Activated CD4-positive, CD25-positive, alpha-beta regulatory T cell (primary cell): ENCODE measurements at places on chromosomes 5 and 9.

DNA sequence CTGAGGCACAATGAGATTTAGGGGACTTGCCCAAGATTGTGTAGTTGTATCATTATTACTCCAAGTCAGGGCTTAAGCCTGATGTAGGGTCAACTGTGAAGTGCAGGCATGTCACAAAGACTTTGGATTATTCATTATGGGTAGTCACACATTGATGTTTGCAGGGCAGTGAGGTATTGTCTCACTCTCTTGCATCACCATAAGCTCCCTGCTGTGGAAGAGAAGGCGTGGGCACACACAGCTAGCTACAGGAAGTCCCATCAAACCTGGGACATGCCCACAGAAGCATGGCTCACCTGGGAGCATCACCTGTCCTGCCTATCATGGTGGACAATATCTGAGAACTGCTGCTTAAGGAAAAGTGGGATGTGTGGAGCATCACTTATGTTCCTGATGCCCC lies 42.1 kb downstream of the TMOD1 start:
- no peak for DNase-seq

- DNase-seq, result no peak
Measured at GRCh38 chr9:28423255-28423654, 850.0 kb upstream of the C9orf72 start.

GRCh38 chr5:135262364-135262763 lies 136.7 kb downstream of the MACROH2A1 start:
- DNase-seq, result no peak

GRCh38 chr5:37370550-37370863 lies 399 bp downstream of the NUP155 start:
- DNase-seq, result no peak

DNA sequence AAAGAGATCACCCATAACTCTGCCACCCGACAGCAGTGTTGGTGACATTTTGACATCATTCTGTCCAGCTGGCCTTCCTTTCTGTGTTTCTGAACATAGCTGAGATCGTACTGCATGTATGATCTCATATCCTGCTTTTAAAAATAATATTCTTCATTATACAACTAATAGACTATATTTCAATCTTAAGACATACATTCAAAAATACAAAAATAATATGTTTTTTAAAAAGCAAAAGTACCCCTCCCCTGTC lies 47.7 kb upstream of the RPL26L1 start:
- DNase-seq, result no peak

- DNase-seq, result no peak
Measured at GRCh38 chr5:45376417-45376816, 319.8 kb downstream of the HCN1 start.

GRCh38 chr9:87189006-87189405 lies 241.7 kb upstream of the GAS1 start:
- no peak for DNase-seq

- no peak for DNase-seq
Measured at GRCh38 chr5:159257007-159257406, 6.1 kb upstream of the UBLCP1 start.

DNA sequence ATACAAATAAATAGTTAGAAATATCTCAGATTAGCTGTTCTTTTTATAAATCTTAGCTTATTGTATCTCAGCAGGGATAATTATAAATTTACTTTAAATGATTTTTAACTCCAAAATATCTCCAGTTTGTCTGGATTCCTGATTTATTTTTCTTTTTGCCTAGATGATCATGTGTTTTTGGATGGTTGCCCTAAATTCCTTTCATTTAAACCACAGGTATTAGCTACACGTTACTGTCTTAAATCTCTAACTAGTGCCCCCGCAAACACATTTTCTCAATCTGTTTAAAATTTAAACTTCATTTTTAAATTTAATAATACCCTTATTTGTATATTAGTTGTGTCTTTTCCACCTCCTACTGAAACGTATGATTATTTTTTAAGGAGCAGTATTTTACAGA lies 5.6 kb downstream of the FER start:
- no peak for DNase-seq

GRCh38 chr9:70594386-70594944 lies 180.0 kb upstream of the KLF9 start:
- no peak for DNase-seq

GRCh38 chr5:134423376-134423775 lies 11.7 kb upstream of the CDKN2AIPNL start:
- DNase-seq, result no peak

- no peak for DNase-seq
Measured at GRCh38 chr5:29697785-29698414, 1495.6 kb upstream of the CDH6 start.

DNA sequence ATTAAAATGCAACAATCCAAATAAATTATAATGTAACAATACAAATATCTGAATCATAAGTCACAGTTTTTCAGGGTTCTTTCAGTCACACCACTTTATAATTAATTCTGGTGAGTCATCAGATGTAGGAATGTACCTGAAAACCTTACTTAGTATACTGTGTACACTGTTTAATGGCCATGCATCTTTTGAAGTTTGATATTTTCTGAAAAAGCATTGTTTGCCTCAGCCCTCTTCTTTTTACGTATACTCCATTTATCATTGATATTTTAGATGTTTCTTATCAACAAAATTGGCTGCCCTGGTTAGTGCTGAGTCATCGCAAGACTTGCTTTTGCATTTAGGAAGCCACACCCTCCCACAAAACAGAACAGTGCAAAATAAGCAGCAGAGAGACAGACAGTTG lies 218.6 kb downstream of the PJA2 start:
- no peak for DNase-seq

DNA sequence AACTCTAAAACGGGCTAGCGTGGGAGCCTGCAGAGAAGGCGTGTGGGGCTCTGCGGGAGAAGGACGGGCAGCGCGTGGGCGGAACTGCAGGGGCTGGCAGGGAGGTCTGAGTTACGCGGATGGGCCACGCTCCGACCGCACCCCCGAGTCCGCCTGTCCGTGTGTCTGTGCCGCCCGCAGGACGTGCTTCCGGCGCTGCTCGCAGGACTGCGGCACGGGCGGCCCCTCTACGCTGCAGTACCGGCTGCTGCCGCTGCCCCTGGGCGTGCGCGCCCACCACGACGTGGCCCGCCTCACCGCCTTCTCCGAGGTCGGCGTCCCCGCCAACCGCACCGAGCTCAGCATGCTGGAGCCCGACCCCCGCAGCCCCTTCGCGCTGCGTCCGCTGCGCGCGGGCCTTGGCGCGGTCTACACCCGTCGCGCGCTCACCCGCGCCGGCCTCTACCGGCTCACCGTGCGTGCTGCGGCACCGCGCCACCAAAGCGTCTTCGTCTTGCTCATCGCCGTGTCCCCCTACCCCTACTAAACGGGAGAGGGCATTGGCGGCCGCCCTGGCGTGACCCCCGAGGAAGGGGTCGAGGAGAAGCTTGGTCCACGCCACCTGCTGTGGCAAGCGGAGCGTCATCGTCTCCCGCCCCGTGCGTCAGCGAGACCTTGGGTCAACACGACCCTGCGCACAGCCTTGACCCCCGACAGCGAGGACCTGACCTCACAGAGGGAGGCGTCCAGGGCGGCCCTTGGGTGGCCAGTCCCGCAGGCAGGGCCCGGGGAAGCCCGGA lies 11.4 kb upstream of the ASS1 start:
- DNase-seq, result no peak

DNA sequence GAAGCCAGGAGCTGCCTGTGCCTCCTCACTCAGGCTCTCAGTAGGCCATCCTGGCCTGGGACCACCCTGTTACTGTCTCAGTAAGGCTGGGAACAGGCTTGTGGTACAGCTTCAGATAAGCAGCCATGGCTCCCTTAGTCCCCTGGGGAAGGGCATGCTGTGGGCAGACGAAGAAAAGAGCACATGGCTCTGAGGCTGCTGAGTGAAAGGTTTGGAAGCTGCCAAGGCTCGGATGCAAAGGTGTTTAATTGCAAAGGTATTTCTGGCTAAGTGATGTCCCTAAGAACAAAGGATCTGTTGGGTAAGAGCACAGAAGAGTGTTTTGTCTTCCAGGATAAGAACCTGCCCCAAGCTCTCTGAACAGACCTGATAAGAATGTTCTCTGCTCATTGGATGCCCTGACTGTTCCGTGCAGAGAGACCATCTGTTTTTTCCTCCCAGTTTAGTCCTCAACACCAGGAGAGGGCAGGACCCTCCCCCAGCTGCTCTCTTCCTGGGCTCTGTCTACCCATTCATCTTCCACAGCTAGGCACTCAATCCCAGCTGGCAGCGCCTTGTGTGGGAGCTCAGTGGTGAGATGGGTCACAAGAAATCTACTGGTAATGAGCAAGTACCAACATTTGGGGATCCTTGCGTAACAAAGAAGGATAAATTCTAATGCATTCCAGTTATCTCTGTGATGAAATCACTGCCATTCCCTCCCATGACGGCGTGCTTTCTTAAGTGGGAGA lies 17.7 kb downstream of the ANGPTL2 start:
- DNase-seq, result no peak

- no peak for DNase-seq
Measured at GRCh38 chr9:121700165-121700831, 48.9 kb downstream of the DAB2IP start.

GRCh38 chr9:135335691-135336181 lies 143.8 kb upstream of the PPP1R26 start:
- DNase-seq, result no peak

GRCh38 chr9:69141851-69142250 lies 32.2 kb upstream of the TJP2 start:
- DNase-seq, result no peak

DNA sequence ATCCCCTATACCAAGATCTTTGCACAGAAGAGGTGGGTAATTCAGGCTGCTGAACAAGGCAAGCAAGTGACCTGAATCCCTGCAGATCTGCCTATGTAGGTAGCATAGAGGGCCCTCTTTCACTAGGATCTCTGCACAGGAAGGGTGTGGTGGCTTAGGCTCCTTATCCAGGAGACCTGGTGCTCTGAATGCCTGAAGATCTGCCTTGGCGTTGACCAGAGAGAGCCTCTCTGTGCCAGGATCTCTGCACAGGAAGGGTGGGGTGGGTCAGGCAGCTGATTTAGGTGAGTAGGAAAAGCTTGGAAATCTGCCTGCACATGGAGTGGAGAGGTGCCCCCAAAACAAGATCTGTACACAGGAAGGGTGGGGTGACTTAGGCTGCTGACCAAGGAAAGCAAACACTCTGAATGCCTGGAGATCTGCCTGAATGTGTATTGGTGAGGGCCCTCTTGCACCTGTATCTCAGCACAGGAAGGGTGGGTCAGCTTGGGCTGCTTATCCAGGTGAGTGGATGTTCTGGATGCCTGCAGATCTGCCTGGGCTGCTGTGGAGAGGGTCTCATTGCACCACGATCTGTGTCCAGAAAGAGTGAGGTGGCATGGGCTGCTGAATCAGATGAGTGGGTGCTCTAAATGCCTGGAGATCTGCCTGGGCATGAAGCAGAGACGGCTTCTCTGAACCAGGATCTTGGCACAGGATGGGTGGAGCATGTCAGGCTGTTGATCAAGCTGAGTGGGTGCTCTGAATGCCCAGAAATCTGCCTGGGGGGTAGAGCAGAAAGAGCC lies 365.9 kb downstream of the DMAC1 start:
- DNase-seq, result no peak

DNA sequence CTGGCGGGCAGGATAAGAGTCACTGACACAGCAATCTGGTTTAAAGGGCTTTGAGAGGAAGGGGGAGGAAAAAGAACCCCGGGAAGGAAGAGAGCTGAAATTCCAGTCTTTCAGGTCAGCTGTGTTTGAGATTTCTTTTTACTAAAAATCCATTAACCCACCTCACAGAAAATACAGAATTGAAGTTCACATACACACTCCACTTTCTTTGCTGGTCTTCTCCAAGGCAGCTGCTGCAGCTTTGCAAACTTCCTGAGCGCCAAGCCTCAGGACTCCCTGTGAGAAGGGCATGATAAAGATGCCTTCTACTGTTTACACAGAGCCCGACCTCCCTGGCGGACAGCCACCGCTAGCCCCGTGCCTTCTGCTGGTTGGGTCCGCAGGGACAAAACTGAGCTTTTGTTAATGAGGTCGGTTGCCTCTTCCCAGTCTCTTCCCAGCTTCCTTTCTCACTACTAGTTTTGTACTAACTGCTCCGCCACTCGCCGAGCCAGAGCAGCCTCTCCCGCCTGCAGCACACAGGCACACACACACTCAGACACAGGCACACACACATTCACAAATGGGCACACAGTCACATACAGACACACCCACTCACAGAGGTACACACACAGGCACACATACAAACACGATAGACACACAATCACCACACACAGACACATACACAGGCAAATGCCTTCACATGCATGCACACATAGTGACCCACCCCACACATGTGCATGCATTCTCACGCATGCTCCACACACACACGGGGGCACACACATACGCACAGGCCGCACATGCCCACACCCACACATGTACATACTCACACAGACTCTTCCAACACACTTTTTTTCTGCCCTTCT lies at the start of gene FREM1:
Gene FREM1 (minus strand): TSS at position 468 of the 845 bp plus-strand sequence. CDS start 41,451 bp downstream, outside the sequence.
- DNase-seq, result no peak

- DNase-seq, result no peak
Measured at GRCh38 chr5:97538912-97539311, 355.9 kb upstream of the RIOK2 start.

DNA sequence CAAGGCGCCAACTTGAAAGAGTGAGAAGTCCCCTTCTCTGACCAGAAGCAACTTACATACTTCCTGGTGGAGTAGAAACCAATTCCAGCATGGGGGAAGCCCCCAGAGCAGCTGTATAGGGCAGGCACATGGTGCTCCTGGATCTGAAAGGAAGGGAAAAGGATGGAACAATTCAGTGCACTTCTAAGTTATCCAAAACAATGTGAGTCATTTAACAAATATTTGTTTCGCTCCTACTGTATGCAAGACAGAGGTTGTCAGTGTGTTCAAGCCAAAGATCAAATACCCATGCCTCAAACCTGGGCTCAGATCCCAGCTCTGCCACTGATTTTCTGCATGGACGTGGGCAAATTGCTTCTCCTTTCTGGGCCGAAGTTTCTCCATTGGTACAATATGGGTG lies 67.1 kb downstream of the LHX2 start:
- DNase-seq, result no peak

GRCh38 chr5:28328681-28329080 lies 1290.3 kb upstream of the CDH9 start:
- no peak for DNase-seq

DNA sequence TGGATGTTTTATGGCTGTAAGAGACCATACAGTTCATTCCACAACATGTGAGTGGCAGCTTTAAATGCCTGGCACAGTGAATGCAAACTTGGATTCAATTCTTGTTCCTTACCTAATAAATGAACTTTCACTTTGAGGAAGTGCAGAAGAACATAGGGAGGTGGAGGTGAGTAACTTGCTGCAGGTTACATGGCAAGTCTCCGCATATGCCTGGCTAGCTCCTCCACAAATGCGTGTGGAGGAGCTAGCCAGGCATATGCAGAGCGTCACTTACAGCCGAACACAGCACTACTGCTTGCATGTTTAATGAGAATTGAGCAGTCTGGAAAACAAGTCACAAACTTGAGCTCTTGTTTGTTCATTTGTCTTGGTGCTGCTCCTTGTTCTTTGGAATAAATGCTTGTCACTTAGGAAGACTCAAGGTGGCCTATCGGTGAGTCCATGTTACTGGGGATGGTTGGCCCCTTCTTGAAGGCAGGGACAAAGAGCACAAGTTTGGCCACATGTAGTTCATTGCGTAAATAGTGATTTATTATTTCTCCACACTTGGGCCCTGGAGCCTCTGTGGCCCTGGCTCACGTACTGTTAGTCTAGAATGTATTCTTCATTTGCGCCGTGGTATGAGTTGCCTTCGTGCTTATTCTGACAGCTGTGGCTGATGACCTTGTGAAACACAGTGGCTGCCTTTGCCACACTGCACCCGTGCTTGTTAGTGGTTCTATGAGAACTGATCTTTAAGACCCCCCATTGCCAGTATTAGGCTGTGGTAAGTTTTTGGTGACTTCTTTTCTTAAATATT lies 3.1 kb downstream of the ISOC1 start:
- no peak for DNase-seq

GRCh38 chr5:173909199-173909598 lies 21.1 kb downstream of the CPEB4 start:
- no peak for DNase-seq
